T-helper 17 cell (primary cell): ENCODE measurements at places on chromosomes 4 and X. TPM values are rescaled to one million over a fixed set of nuclear protein-coding genes. Genes with fewer than 3 reads are reported as not detected.

GRCh38 chr4:118112117-118113046 is 78.1 kb downstream of the NDST3 start:
- DNase-seq, result no peak
- H3K36me3 ChIP-seq, result no peaks in the 10 kb centered on the region
- H3K4me1 ChIP-seq, result peaks cover 5% of the 10 kb centered on the region
- no peak overlapping the region for H3K27ac ChIP-seq
- no peaks in the 10 kb centered on the region for H3K27me3 ChIP-seq

DNA sequence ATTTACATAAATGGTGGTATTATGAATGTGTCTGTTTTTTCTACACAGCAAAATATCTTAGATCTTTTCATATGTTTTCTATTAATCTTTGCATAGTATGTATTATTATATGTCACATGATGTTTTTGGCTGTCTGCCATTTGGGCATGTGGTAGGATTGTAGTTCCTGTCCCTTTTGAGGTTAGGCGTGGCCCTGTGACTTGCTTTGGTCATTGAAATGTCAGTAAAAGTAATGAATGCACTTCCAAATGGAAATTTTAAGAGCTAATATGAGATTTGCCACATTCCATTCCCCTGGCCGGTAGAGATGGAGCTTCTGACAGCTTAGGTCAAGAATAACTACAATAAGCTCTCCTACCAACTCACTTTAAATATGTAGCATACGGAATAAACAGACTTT is 45.1 kb downstream of the JADE3 start:
- no peak overlapping the region for H3K27ac ChIP-seq
- H3K36me3 ChIP-seq, result no peaks in the 10 kb centered on the region
- H3K4me3 ChIP-seq, result no peak overlapping the region
- no peak for DNase-seq
- peaks cover 4% of the 10 kb centered on the region for H3K4me1 ChIP-seq
- no peaks in the 10 kb centered on the region for H3K27me3 ChIP-seq

DNA sequence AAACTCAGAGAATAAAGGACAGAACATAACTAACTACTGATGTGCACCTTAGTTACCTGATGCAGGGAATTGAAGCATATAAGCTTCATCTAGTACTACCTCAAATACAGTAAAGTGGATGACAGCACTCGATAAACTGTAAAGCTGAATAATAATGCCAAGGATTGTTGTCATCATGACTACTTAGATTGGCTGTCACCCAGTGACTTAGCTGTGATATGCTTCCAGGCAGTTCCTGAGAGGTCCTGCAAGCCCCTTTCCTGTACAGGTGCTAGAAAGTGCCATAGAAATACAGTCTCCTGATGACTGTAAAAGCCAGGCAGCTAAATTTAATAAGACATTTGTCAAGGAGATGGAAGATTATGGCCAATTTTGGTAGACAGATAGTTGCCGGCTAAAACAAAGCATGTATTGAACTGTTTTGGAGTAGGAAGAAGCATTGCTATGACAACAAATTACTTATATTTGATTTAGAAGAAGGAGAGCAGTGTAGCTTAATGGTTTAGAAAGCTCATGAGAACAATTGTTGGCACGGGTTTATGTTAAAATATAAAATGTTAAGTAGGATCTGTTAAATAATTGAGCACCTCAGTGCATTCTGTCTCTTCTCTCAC is 29.7 kb downstream of the TMEM164 start:
- H3K4me3 ChIP-seq, result no peak overlapping the region
- H3K4me1 ChIP-seq, result peaks cover 12% of the 10 kb centered on the region
- no peaks in the 10 kb centered on the region for H3K36me3 ChIP-seq

GRCh38 chr4:155639704-155640523 is 26.7 kb upstream of the GUCY1A1 start:
- no peak for DNase-seq
- no peaks in the 10 kb centered on the region for H3K4me1 ChIP-seq
- peaks cover 7% of the 10 kb centered on the region for H3K27me3 ChIP-seq
- no peak overlapping the region for H3K27ac ChIP-seq
- no peak overlapping the region for H3K4me3 ChIP-seq
- H3K36me3 ChIP-seq, result no peaks in the 10 kb centered on the region

GRCh38 chr4:7945709-7946380 is 6.2 kb upstream of the AFAP1 start:
- H3K27me3 ChIP-seq, result no peaks in the 10 kb centered on the region
- H3K36me3 ChIP-seq, result peaks cover 5% of the 10 kb centered on the region
- no peak overlapping the region for H3K27ac ChIP-seq
- peaks cover 20% of the 10 kb centered on the region for H3K4me1 ChIP-seq

- H3K27ac ChIP-seq, result no peak overlapping the region
- no peak overlapping the region for H3K4me3 ChIP-seq
- peaks cover 14% of the 10 kb centered on the region for H3K27me3 ChIP-seq
These were observed 217.0 kb downstream of the BMPR1B start for GRCh38 chr4:94974773-94975172.

- H3K4me1 ChIP-seq, result no peaks in the 10 kb centered on the region
- no peaks in the 10 kb centered on the region for H3K36me3 ChIP-seq
- H3K27me3 ChIP-seq, result peaks cover 36% of the 10 kb centered on the region
These were observed 39.9 kb downstream of the PSAPL1 start for GRCh38 chr4:7394681-7395451.

Gene MTMR8
- 3.1 TPM for total RNA-seq

Gene VSIG4
- not detected for total RNA-seq

Gene GC
- not detected for total RNA-seq

Gene USP17L29
- not detected for total RNA-seq
